ENCODE measurements at places on chromosomes 7 and 10.

DNA sequence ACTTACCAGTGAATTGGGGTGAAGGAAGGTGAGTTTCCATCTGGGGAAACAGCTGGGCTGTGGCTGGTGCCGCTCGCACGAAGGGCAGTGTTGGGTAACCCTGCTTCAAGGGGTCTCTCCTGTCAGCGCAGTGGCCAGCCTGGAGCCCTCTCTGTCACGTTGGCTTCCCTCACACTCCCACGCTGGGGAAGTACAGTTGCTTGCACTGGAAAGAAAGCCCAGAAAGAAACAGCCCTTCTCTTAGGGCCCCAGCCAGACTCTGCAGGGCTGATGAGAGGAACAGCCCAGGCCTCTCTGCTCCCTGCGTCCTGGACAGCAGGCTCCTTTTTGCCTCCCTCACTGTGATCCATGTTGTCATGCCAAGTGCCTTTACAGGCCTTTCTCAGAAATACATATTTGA lies 40.3 kb upstream of the TRIM8 start:
- DNase-seq = no peak

GRCh38 chr7:150626696-150627095 lies 5.5 kb downstream of the GIMAP6 start:
- no peak for DNase-seq

DNA sequence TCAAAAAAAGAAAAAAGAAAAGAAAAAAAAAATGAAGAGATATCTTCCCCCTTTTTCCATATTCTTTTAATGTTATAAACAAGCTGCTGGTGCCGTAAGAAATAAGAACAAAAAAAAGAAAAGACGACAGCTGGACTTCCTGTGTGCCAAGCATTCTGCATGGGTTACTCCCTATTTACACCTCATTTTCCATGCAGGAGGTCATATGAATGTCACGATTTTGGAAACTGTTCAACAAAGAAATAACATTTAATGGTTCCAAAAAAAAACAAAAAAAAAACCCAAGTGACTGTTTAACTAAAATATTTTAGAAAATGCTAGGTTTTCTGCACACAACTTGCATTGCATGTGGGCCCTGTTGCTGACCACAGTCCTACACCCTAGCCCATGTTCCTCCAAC lies 159.3 kb downstream of the TNS3 start:
- DNase-seq = no peak

- DNase-seq = no peak
These were observed 40.8 kb upstream of the LRRN3 start for GRCh38 chr7:111049971-111050680.

DNA sequence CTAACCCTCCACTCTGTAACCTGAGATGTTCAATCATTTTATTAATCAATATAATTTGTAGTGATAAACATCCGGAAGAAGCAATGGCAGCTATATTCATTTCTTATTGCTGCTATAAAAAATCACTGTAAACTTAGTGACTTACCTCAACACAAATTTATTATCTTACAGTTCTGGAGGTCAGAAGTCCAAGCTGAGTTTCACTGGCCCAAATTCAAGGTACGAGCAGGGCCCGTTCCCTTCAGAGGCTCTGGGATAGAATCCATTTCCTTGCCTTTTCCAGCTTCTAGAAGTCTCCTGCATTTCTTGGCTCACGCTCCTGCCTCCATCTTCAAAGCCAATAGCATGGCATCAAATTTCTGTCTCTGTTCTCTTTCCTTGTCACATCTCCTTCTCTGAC lies 279.5 kb upstream of the SP8 start:
- no peak for DNase-seq

GRCh38 chr7:139855498-139856270 lies 26.6 kb downstream of the TBXAS1 start:
- DNase-seq = peak; percentile 57

DNA sequence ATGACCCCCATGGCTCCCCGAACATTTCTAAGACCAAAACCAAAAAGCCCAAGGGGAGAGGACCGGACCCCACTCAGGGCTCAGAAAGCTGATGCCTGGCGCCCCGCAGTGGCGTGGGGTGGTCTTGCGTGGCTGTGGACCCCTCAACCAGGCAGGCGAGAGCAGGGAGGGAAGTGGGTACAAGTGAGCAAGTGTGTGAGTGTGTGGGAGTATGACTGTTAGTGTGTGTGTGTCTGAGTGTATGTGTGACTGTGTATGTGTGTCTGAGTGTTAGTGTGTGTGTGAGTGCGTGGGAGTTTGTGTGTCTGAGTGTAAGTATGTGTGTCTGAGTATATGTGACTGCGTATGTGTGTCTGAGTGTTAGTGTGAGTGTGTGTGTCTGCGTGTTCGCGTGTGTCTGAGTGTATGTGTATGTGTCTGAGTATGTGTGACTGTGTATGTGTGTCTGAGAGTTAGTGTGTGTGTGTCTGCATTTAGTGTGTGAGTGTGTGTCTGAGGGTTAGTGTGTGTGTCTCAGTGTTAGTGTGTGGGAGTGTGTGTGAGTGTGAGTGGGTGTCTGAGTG lies 34.0 kb upstream of the INSIG1 start:
- no peak for DNase-seq

DNA sequence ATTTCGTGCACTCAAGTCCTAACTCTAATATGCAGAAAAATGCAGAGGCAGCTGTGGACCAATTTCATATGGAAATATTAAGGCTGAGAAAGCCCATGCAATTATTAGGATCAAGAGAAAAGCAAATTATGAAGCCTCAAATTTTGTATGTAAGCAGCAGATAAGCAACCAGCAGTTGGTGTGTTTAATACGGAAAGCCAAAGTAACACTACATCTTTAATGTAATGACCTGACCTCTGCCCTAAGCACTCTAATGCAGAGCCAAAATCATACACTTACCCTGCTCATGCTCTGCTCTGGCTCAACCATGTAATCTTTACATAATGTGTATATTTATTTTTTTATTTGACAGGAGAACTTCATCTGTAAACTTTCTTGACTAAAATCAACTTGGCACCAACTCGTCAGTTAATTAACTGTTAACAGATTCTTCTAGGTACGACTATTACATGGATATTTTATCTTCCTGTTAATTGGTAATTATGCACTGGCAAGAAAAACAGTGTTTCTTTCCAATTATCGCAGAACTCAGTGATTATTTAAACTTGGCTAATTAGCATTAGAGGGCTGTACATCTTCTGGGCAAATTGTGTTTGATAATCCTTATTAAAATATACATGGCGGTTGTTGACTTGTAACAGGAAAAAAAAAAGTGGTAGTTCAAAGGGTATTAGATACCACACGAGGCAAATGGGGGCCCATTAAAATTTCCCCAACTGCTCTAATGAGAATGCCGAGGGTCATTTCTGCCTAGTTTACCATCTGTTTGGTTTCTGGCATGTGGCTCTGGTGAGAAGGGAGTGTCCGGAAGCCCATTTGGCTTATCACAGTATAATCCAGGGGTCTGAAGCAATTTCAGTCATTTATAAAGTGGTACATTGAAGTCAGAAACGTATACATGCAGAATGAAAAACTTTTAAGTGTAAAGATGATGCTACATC lies 94.5 kb downstream of the RELN start:
- DNase-seq = no peak

GRCh38 chr10:52481986-52482555 lies 168.0 kb downstream of the DKK1 start:
- DNase-seq = no peak

- DNase-seq = no peak
These were observed 152.8 kb downstream of the AMPH start for GRCh38 chr7:38478404-38478803.

GRCh38 chr10:112973046-112973445 lies 23.0 kb downstream of the TCF7L2 start:
- DNase-seq = peak; percentile 49

GRCh38 chr10:92502296-92502808 lies 71.5 kb downstream of the IDE start:
- DNase-seq = no peak

- peak; percentile 79 for DNase-seq
These were observed 15.1 kb downstream of the PRSS2 start for GRCh38 chr7:142785841-142786250.

GRCh38 chr10:121753726-121754476 lies 155.7 kb upstream of the FGFR2 start:
- DNase-seq = no peak

- peak; percentile 43 for DNase-seq
These were observed 44.2 kb downstream of the PPIF start for GRCh38 chr10:79391231-79392019.

DNA sequence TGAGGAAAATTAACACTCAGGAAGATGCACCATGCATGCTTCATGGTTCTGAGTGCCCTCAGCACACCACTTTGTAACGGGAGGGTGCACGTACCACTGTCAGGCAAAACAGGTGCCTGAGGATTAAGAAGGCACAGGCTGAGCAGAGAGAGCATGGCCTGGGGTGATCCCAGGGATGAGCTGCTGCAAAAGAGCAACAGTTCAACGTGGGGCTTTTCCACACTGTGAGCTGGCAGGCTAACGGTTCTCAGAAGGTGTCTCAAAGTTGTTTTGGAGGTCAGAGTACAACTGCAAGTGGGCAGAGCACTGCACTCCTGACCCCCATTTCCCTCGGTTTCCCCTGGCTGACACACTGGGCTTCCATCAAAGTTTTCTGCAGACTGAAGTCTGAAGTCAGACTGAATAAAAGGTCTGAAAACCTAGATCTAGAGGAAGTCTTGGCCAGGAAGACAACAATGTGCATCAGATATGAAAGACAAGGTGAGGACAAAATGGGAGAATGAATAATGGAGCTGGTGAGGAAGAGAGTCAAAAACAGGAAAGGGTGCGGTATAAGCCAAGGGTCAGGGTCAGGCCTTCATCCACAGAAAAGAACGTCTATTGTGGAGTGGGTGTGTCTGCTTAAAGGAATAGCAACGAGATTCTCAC lies 20.5 kb downstream of the ZNF438 start:
- no peak for DNase-seq

GRCh38 chr7:47443049-47443448 lies 138.9 kb downstream of the TNS3 start:
- DNase-seq = no peak

DNA sequence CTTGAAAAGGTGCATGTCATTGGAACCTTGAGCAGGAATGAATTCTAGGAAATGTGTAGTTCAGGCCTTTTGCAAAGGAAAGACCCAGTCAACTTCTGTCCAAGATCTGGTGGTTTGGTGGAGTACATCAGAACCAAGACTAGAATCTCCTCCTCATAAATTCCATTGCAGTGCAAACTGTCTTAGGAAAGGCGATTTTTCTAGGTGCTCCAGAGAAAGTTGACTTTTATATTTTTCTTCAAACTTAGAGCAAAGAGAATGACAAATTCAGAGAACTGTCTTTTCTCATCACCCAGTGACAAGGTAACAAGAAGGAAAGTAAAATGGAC lies 50.0 kb downstream of the PRTFDC1 start:
- no peak for DNase-seq

GRCh38 chr7:123616223-123616622 lies 14.6 kb downstream of the ASB15 start:
- no peak for DNase-seq

DNA sequence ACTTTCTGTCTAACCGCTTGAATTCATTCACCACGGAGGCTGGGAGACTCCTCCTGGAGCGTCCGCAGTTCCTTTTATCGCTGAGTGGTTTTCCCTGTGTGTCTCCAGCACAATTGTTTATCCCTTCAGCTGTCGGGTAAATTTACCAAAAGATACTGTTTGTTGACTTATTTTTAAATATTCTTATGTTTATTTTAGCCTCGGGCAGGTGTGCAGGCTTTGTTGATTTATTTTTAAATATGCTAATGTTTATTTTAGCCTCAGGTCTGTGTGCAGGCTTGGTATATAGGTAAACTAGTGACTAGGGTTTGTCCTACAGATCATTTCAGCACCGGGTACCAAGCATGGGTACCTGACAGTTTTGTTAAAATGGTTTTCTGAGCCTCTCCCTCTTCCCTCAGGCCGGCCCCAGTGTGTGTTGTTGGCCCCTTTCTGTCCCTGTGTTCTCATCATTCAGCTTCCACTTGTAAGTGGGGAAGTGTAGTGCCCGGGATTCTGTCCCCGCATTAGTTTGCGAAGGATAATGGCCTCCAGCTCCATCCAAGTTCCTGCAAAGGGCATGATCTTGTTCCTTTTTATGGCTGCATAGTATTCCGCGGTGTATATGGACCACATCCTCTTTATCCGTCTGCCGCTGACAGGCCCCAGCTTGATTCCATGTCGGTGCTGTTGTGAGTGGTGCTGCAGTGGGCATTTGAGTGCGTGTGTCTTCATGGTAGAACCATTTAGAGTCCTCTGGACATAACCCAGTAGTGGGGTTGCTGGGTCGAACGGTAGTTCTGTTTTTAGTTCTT lies 5.3 kb downstream of the GET4 start:
- no peak for DNase-seq

Data from activated CD8-positive, alpha-beta memory T cell treated with anti-CD3 and anti-CD28 coated beads for 24 hours (primary cell).